Stimulated activated CD4-positive, alpha-beta T cell treated with anti-CD3 and anti-CD28 coated beads, Interleukin-15, amount 100 ng/mL, for 48 hours (primary cell): ENCODE measurements at places on chromosomes 16 and 17.

GRCh38 chr17:56808503-56808902 is 25.2 kb downstream of the C17orf67 start:
- DNase-seq, result no peak

- no peak for DNase-seq
Observed at GRCh38 chr17:14068542-14069250, 608 bp upstream of the COX10 start.

- no peak for DNase-seq
Observed at GRCh38 chr16:19892902-19893301, 8.3 kb upstream of the GPRC5B start.

GRCh38 chr17:67260170-67260987 is 15.4 kb upstream of the HELZ start:
- no peak for DNase-seq

GRCh38 chr17:33521784-33522183 is 228.7 kb upstream of the ASIC2 start:
- no peak for DNase-seq

DNA sequence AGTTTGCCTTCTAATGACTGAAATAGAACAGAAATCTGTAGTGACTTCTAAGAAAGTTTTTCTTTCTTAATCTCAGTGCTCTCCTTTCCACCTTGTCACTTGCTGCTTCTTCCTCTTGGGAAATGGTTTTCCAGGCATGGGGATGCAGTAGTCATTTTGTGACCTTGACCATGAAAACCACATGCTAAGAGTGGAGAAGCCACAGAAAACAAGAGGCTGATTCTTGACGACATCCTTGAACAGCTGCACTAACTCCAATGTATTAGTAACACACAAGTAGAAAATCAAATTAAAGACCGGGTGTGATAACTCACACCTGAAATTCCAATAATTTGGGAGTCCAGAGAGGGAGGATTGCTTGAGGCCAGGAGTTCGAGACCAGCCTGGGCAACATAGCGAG is 15.5 kb upstream of the USP31 start:
- no peak for DNase-seq

GRCh38 chr16:67428146-67428731 is 2.7 kb upstream of the HSD11B2 start:
- DNase-seq, result peak; percentile 41

DNA sequence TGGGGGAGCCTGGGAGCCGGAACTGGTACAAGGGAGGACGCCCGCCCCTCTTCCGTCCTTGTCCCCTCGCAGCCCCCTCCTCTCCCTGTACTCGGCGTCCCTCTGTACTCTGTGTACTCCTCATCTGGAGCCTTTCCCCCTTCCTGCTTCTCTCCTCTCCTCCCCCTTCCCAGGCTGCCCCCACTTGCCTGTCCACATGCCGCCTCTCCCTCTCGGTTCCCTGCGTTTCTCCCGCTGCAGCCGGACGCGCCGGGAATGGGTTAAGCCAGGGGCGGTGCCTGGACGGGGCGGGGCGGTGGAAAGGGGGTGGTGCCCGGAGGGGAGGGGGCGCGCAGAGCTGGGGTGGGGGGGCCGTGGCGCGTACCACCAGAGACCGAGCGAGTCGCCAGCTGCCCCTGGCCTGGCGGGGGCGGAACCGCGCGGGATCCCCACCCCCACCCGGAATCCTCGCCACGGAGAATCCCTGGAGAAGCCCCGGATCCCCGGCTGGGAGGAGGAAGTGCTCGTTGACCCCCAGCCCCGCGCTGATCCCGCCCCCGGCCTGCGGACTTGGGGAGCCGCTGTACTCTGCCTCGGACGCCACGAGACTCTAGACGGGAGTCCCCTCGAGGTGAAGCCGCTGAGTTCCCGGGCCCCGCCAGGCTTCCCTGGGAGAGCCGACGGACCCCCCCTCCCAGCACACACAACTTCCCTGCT is 22.6 kb downstream of the GJD3 start:
- no peak for DNase-seq

- DNase-seq, result no peak
Observed at GRCh38 chr17:21359483-21359840, 16.7 kb upstream of the KCNJ12 start.

GRCh38 chr16:77457046-77457445 is 22.2 kb upstream of the ADAMTS18 start:
- DNase-seq, result no peak

GRCh38 chr16:2584729-2585650 is 47.2 kb downstream of the PDPK1 start:
- DNase-seq, result no peak

DNA sequence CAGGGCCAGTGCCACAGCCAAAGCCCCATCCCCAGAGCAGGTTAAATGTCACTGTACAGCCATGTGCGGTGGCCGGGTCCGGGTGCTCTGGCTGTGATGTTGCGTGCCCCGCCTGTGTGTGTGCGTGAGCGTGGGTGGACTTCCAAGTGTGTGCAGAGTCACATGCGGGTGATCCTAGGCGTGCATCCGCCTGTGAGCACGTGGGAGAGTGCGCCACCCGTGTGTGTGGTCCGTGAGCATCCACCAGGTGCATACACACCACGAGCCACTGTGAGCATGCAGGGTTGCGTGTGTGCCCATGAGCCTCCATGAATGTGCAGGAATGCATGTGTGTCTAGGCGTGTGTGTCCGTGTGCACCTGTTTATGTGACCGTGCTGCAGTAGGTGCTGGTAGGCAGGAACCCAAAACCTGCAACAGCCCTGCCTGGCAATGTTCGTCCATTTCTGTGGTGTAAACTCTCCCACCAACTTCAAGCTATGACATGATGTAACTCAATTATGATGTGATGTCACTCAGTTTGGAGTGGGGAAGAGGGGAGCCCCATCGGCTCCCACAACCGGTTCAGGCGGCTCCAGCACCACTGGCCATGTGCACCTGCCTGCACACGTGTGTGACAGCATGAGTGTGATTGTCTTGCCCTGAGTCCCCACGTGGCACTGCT is 37.6 kb upstream of the ACSF3 start:
- no peak for DNase-seq

DNA sequence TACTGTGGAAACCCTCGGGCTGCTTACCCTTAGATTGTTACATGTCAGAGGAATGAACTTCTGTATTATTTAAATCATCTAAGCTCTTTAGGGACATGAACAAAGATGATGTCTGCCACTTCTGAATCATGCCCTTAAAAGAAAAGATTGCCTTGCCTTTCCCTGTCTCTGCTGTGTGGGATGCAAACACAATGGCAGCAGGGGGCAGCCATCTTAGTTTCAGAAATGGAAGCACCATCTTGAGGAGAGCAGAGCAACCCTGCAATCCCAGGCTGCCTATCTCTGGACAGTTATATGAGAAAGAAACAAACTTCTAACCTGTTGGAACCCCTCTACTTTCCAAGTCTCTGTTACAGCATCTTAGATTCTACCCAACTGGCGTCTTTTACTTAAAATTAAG is 16.7 kb upstream of the HLF start:
- DNase-seq, result no peak

GRCh38 chr17:61450641-61451537 is 1.3 kb upstream of the TBX4 start:
- DNase-seq, result no peak

DNA sequence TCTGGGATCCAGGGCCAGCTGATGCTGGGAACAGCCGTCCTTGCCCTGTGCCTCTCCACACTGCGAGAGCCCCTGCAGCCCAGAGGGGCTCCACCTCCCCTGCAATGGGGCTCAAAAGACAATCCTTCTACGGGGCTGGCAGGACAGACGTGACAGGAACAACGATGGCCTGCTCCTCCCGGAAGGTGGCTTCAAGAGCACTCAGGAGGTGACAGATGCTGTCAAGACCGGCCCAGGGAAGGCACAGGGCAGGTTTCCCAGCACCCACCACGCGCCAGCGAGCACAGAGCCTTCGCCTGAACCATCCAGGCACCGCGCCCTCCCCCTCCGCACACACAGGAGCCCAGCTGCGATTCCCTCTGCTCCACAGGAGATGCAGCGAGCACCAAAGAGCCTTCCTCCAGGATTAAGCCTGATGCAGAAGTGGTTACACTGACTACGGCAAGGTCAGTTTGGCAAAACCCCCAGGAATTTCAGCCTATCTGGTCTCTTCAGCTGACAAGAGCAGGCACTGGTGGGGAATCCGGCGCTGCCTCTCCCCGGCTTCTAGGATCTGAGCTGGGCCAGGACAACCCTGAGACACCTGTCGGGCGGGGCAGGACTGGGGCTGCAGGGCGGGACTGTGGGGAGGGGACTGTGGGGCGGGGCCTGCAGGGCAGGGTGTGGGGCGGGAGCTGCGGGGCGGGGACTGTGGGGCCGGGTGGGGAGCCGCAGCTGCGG is 103.4 kb downstream of the ZNF778 start:
- no peak for DNase-seq

- no peak for DNase-seq
Observed at GRCh38 chr16:27291106-27291505, 22.5 kb upstream of the NSMCE1 start.

- peak; percentile 32 for DNase-seq
Observed at GRCh38 chr16:66928702-66929388, 3.5 kb upstream of the RRAD start.

- no peak for DNase-seq
Observed at GRCh38 chr16:49601576-49601975, 228.0 kb downstream of the C16orf78 start.

GRCh38 chr16:23843143-23843542 is 7.4 kb downstream of the PRKCB start:
- DNase-seq, result no peak

DNA sequence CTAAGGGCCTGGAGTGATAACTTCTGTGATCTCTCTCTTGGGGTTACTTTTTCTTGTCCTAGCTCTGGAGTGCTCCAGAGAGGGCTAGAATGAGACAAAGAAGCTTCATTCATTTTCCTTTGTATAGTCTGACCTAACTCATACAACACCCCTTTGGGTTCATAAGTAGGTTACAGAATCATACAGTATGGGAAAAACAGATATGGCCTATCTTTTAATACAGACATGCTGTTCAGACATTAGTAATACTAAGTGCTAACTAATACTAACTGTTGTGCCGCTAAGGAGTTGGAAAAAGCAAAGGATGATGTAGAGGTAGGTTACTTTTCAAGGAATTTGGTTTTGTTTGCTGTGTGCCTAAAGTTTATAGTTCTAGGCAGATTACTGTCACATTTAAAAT is 84.7 kb downstream of the NLK start:
- DNase-seq, result no peak

DNA sequence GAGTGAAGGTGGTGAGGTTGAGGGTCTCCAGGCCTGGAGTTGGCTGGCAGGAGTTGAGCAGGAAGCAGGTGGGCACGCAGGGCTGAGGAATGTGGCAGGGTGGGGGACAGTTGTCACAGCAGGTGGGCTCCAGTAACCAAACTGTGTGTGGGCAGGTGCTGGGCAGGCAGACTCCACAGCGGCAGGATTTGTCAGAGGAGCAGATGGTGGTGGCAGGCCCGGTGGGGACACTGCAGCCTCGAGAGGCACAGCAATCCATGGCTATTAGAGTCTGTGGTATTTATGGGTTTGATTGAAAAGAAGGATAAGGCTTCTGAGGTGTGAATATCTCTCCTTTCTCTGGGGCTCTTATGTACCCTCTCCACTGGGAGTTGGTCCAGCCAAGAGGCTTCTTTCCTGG is at the start of gene KRTAP3-3:
TSS of gene KRTAP3-3 (minus strand) at position 326 of the 400 bp plus-strand sequence. CDS start at position 259, 67 bp downstream.
- no peak for DNase-seq

DNA sequence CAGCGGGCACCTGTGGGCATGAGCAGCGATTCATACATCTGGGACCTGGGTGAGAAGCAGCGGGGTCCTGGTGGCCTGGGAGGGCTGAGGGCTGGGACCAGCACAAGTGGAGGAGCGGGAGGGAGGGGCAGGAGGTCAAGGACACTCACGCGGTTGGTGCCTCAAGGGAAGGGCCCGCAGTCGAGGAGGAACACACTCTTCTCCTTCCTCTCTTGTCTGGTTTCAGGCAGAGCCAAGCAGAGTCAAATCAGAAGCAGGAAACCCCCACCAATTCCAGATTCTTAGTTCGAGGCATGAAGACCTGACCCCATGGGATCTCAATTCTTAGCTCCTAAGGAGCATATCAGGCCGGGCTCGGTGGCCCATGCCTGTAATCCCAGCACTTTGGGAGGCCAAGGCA is 15.7 kb downstream of the DNAI2 start:
- DNase-seq, result no peak

DNA sequence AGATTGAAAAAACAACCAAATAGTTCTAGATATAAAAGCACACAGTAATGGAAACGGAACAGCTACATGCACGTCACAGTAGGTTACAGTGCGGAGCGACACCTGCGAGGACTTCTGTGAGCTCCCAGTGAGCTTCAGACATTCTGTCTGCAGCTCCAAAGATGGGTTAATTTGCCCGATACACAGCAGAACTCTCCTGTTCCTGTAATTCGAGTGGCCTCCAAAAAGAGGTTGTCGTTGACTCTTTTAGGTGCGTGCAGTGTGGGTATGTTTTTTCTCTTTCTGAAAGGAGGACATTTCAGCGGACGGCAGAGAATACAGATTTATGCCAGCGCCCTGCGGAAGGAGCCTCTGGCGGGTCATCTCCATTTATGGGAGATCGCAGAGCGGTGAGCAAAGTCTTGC is 2.9 kb downstream of the OR1F1 start:
- DNase-seq, result no peak
